ENCODE measurements at places on chromosomes 13 and 19.

DNA sequence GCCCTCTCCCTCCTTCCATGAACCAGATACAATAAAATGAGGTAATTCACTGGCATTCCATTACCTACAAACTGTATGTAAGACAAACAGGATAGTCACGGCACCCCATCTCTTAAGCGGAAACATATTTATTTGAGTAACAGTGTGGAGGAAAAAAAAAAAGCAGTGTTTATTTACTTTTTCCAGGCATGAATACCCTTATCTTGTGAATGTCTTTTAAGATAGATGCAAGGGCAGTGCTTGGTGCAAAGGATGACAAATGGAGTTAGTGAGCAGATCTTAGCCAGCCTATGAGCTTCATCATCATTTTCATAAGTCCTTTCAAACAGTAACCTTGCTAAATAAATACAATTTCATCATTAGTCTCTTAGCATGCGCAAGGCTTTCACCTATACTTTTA is 1661.8 kb upstream of the SPRY2 start:
- DNase-seq, result no peak

GRCh38 chr13:80338781-80339562 is 2.0 kb downstream of the SPRY2 start:
- DNase-seq, result no peak

- no peak for DNase-seq
Measured at GRCh38 chr13:54162069-54162468, 1133.5 kb downstream of the OLFM4 start.

DNA sequence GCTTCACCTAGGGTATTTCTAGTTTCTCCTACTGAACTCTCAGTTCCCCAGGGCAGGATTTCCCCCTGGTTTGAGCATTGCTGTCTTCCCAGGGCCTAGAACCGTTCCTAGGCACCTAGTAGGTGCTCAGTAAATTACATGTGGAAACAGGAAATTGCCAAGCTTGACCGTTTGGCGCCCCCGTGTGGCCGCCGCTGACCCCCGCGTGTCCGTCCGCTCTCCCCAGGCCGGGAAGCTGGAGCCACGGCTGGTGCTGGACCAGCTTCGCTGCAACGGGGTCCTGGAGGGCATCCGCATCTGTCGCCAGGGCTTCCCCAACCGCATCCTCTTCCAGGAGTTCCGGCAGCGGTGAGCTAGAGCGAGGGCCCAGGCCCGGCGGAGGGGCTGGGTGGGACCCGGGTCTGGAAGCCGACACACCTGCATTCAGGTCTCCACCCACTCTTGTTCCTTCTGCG is 55.5 kb downstream of the MYH14 start:
- DNase-seq, result no peak

DNA sequence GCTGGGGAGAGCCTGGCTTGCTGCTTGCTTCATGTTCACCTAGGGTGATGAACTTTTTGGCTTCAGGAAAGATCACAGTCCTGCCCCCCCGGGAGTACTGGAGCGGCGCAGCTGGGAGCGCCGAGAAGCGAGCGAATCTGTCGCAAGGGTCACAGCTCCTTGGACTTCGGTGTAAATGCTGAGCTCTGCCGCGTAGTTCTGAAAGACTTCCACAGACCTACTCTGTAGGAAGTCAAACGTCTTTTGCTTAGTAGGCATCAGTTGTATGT is 2.7 kb downstream of the ING1 start:
- no peak for DNase-seq

GRCh38 chr13:85013006-85013405 is 786.2 kb downstream of the SLITRK6 start:
- DNase-seq, result no peak

DNA sequence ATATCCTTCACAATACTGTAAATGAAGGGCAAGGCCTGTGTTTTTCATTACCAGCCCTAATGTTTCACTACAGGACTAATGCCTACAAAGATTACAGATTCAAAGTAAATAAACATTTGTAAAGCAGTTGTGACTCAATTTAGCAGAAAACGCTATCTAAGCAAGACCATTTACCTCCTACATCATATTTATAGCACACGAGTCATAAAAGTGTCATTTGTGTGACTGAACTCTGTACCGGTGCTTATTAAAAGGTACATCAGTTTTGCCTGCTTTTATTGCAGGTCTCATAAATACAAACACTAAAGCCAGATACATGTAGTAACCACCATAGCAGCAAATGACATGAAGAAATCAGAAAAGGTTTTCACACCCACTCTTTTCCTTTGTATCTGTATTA is 61.5 kb upstream of the SLC15A1 start:
- no peak for DNase-seq

- no peak for DNase-seq
Measured at GRCh38 chr19:6925801-6926751, 38.7 kb downstream of the ADGRE1 start.

DNA sequence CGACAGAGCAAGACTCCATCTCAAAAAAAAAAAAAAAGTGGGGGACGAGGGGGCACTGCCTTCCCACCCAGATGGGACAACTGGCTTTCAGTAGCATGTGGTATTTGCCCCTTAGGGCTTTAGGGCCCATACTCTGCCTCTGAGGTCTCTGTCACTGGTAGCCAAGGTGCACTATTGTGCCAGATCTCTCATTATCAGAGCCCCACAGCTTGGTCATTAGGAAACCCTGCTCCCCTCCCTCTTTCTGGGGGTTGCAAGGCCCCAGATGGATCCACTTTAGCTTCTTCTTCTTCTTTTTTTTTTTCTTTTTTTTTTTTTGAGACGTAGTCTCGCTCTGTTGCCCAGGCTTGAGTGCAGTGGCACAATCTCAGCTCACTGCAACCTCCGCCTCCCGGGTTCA is 11.2 kb upstream of the ZNF358 start:
- no peak for DNase-seq

DNA sequence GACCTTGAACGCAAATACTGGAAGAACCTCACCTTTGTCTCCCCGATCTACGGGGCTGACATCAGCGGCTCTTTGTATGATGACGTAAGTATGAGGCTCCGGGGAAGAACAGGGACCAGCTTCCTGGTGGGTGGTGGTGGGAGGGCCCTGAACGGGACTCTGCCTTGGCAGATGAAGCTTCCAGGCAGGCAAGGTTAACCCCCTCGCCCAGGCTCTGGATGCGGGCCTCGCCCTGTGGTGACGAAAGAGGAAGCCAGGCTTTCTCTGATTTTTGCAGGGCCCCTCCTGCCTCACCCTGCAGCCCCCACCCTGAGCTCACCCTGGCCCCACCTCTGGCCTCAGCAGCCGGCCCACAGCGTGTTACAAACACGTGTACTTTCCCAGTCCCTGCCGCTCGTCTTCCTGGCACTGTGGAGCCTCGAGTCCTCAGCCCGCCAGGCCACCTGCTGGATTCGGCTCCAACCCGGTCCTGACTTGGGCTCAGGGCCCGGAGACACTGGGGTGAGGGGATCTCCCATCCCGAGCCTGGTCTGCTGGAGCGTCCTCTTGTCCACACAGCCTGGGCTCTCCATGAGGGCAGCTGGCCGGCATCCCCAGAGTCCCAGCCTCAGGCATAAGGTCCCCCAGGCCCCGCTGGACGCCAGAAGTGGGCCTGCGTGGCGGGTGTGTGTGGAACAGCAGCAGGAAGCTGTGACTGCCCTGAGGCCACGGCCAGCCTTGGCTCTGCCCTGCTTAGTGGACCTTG is 72.4 kb downstream of the KDM4B start:
- DNase-seq, result no peak

DNA sequence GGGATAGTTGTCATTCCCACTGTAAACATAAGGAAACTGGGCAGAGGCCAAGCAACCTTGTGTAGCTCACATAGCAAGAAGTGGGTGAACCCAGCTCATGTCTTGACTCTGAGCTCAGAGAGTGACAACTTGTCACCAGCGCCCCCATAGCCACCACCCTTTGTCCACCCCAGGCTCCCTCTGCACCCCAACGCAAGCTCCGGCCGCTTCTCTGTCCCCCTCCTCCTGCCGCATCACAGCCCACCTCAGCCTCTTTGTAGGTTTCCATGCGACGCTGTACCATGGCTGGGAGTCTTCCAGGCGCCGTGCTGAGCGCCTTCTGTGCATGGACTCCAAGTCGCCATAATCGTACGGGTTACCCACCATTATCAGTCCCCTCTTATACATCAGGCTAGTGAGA is 3.3 kb downstream of the GP6 start:
- no peak for DNase-seq

- no peak for DNase-seq
Measured at GRCh38 chr19:50358483-50359327, 6.7 kb downstream of the NAPSA start.

GRCh38 chr19:48708471-48708870 is 11.1 kb downstream of the MAMSTR start:
- no peak for DNase-seq

GRCh38 chr13:48038761-48039160 is 1.2 kb downstream of the NUDT15 start:
- DNase-seq, result no peak

DNA sequence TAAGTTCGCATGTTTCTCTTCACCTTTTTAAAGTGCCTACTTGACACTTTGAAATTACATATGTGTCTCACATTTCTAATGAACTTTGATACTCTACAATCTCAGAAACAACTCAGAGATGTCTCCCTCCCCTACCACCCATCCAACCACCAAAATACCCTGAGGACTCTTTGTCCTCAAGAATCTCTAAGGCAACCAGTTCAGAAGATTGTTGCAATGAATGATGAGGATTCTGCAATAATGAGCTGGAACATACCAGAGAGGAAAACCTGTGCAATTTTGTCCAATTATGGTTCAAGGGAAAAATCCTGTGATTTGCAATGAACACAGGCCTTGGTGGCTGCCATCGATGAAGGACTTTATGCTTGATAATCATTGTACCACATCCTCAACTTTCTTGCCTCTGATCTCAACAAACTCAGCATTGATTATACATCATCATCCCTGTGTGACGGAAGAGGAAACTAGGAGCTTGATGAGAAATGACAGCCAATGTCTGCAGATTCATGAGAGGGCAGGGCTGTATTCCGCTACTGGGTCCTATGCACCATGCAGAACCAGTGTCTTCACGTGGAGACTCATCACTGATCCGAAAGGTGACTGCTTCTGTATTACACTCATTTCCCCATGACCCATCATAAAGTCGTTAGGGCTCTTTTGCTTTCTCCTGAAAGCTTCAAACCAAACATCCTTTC is 1.1 kb downstream of the FPR1 start:
- no peak for DNase-seq

DNA sequence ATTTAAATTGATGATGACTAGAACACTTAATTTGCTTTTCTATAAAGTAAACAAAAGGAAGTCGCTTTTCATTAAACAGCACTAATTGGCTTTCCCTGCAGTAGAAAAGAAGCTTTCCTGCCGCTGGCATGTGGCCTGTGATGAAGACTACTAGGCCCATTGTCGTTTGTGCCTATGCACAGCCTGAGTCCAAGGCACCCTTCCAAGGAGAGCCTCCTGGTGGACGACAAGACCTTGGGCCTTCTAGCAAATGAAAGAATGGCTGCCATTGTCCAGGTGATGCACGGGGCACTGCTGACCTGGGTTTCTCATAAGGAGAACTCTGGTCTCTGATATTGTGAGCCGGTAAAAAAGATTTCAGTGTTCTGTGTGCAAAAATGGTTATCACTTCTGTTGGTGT is 233.0 kb downstream of the COL4A1 start:
- DNase-seq, result no peak

- no peak for DNase-seq
Measured at GRCh38 chr19:41530184-41530534, 45.8 kb upstream of the CEACAM21 start.

DNA sequence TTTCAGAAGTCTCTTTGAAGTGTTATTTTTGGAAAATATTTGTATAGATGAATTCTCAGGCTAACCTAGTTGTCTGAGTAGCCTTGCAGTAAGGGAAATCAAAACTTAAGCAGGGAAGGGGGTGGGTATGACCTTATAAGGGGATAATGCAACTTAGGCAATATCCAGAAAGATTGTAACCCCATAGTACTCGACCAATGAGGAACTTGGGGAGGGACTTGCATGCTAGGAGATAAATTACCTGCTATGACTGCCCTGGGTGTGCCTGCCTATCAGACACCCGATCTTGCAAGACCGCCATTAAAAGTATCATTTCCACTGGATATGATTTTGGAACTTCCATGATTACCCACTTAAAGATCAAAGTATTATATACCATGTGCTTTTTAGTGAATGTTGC is 23.0 kb upstream of the RFXAP start:
- DNase-seq, result no peak

- no peak for DNase-seq
Measured at GRCh38 chr13:79346300-79346914, 59.6 kb downstream of the RBM26 start.

- no peak for DNase-seq
Measured at GRCh38 chr13:50843257-50844083, at the start of gene DLEU7. TSS of gene DLEU7 (minus strand) at chr13:50843692. CDS start at chr13:50843646, 46 bp downstream.

DNA sequence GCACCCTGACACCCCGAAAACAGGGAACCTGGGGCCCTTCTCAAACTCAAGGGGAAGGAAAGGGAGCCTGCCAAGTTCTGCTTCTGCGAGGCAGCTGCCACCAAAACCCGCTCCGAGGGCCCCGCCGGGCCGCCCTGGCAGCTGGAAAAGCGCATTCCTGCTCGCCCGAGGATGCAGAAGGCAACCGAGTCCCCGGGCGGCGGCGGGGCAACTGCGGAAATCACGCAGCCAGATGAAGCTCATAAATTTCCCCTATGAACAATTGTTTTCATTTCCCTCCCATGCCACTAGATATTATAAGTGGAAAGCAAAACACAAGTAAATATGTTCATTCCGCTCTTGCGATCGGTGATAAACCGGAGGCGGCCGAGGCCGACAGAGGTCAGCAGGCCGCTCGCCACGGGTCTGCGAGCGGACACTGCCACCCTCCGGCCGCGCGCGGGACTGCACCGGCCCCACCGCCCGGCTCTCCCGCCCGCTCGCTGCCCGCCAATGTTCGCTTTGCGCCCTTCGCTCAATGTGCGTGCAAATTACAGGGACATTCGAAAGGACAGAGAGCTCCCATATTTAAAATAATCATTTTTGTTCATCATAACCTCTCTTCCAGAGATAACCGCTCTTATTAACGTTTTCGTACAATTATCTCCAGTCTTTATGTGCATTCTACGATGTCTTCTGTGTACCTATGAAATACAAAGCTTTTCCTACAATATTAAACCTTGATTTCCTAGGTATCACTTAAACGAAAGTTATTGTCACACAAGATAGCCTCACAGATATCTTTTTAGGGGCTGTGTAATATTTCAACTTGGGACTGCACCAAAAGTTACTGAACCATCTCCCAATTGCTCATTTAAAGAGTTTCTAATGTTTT is 120.8 kb upstream of the ZNF507 start:
- DNase-seq, result no peak

DNA sequence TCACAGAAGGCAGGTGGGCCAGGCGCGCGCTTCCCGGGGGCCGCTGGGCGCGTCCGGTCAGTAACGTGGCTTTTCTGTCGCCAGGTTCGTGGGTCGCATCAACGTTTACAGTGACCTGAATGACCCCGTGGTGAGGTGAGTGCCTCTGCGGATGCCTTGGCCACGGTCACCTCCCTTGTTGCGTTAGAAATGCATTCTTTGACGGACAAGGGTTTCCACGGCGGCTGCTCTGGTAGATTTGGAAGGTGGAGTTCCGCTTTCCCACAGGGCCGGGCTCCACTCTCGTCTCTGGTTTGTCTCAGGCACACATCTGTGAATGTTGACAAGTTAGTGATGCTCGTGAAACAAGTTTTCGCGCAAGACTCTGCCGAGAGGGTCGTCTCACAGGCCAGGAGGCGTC is 130.0 kb downstream of the ATP11A start:
- no peak for DNase-seq
